NCI-H774 (cell line): ENCODE measurements at places on chromosomes 11 and 22.

DNA sequence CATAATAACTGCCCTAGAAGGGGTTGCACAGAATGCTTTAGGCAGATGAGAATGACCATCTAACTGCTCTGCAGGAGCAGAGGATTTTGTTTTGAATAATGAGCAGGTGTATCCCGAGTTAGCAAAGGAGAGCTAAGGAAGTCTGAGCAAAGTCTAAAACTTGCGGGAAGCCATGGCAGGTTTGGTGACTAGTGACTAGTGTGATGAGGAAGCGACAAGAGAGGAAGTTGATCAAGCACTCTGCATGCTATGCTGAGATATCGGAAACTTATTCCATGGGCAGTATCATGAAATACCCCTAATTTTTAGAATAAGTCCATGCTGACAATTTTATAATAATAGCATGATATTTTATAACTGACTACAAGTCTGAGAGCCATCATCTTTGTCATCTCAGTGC lies 12.9 kb downstream of the OLFML1 start:
- no peak for DNase-seq

GRCh38 chr11:17389211-17389956 lies 925 bp upstream of the KCNJ11 start:
- DNase-seq, result peak; percentile 84

- no peak for DNase-seq
Observed at GRCh38 chr11:118003456-118003855, 17.3 kb downstream of the IL10RA start.

- no peak for DNase-seq
Observed at GRCh38 chr22:42692239-42693054, 28.2 kb downstream of the A4GALT start.

- no peak for DNase-seq
Observed at GRCh38 chr11:33735271-33736147, 714 bp downstream of the CD59 start.

GRCh38 chr11:43689167-43689566 lies 8.6 kb downstream of the HSD17B12 start:
- DNase-seq, result no peak

GRCh38 chr11:47021527-47021818 lies 84.9 kb downstream of the CSTPP1 start:
- DNase-seq, result no peak

DNA sequence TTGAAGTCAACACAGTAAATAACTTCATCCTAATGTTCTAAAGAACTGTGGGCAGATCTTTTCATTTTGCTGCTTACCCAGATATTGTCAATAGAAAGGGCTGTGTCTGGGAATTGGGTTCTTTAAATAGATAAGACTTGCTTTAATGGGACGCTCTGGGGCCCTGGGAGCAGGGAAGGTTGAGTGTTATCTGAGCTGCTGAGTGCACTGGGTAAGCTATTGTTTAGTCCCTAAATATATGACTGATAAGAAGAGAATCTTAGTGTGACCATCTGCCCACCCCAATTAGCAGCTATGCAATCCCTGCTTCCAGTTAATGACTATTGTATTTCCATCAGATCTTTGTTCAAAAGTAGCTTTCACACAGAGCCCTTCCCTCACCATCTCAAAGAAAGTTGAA lies 44.4 kb downstream of the ARHGAP42 start:
- DNase-seq, result no peak

- DNase-seq, result no peak
Observed at GRCh38 chr22:30902496-30903357, 65.8 kb downstream of the MORC2 start.

DNA sequence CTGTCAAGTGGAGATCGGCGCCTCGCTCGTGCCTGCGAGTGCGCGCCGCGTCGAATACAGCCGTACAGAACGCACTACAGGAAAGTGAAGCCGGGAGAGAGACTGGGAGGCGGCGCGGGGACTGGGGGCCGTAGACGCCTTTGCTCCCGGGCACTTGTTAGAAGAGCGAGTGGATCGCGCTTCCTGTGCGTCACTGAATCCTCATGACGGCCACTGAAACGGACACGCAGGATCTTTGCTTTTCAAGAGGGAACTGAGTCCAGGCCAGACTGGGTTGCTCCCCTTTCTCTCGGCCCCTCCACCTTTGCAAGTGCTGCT lies 314 bp downstream of the RIC8A start:
- peak; percentile 49 for DNase-seq

GRCh38 chr11:126088999-126089398 lies 26.3 kb upstream of the CDON start:
- DNase-seq, result no peak

- DNase-seq, result no peak
Observed at GRCh38 chr22:22372086-22372485, 127.5 kb downstream of the VPREB1 start.

- no peak for DNase-seq
Observed at GRCh38 chr22:25555586-25555985, 8.9 kb upstream of the GRK3 start.

DNA sequence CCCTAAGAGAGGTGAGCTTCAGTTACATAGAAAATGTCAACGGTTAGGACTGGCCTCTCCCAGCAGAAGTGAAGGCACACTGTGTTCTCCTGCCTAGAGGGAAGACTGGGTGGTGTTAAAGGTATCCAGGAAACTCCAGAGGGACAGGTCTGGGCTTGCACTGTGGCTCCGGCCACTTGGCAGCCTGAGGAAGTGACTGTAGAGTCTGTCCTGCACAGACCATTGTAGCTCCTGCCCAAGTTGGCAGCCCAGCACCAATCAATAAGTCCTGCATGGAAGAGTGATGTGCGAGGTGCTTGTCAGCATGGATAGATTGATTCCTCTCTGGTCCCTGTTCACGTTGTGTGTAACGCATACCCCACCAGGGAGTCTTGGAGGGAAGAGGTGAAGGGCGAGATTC lies 284.8 kb downstream of the TENM4 start:
- DNase-seq, result no peak

GRCh38 chr11:82756765-82757639 lies 23.3 kb upstream of the FAM181B start:
- DNase-seq, result no peak

DNA sequence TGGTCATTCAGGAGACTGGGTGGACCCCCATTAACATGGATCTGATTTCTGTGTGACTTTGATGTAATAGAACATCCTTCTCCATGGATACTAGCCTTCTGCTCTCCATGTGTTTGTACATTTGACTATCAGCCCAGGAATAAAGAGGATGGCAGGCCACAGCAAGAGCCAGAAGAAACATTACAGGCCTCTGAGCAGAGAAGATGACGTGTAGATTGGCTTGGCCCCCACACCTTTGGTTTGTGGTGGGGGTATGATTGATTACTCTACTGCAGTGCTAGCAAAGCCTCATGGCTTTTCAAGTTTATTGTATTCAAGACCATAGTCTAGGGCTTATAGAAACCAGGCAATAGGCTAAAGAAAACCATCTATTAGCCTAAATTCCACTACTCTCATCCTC lies 77.0 kb downstream of the GRAMD1B start:
- no peak for DNase-seq

GRCh38 chr22:37179622-37180420 lies 8.2 kb downstream of the C1QTNF6 start:
- DNase-seq, result no peak

GRCh38 chr11:129896062-129896461 lies 684 bp upstream of the NFRKB start:
- no peak for DNase-seq

- DNase-seq, result no peak
Observed at GRCh38 chr11:81174646-81175330, 1558.9 kb downstream of the FAM181B start.

GRCh38 chr22:25929321-25929878 lies 187.4 kb downstream of the MYO18B start:
- no peak for DNase-seq

DNA sequence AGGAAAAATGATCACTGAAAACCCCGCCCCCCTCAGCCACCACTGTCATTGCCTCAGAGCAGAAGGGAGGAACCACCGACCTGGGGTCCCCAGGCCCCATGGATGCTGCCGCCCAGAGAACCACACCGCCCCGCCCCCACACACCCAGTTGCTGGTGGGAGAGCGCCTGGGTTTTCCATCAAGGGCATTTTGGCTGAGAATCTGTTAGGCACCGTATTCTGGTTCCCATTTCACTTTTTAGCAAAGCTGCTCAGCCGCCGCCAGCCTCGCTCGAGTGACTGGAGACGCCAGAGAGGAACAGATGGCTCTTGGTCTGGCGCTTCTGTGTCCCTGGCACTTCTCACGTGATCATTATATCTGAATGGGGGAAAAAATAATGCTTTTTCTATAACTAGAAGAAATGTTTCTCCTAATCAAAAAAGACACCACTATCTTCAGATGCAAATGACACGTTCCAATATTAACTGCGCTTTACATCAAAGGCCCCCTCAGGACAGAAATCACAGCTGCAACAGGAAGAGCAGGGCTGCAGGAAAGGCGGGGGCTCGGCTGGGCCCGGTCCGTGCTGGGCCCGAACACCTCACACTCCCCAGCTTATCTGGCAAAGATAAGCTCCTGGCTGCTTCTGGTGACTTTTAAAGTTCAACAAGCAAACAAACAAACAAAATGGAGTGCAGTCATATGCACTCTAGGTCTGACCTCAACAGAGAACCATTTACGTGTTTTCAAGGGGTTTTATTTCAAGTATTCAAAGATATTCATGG lies 149.8 kb downstream of the MPPED1 start:
- DNase-seq, result no peak

DNA sequence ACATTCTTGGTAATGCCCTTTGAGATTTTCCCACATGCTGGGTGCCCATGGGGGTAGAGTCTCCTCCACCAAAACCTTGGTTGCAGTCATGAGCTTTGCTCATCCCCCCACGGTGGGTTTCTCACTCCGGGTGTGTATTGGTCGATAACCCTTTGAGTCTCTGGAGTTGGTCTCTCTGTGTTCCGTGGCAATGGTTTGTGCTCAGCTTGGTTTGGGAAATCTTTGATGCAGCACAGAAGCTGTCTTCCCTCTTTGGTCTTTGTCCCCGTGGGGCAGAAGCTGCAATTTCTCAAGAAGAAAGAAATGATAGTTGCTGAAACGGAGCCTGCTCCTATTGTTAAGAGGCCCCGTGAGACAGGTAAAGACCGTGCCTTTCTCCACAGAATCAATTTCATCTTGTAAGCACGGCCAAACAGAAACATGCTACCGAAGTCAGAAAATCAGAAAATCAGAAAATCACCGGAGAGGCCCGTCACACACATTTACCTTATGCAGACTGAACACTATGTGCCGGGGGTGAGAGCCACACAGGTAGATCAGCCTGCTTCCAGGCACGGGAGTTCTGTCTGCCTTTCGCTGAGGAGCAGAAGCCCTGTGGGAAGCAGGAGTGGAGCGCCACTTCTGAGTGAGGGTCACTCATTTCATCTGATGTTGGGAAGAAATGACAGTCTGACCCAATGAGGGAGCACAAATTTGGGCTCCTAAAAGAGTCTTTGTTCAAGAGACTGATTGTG lies 186.1 kb downstream of the TBC1D22A start:
- no peak for DNase-seq

GRCh38 chr11:35116762-35117640 lies 22.0 kb upstream of the CD44 start:
- DNase-seq, result no peak

GRCh38 chr11:69562816-69563215 lies 78.1 kb upstream of the CCND1 start:
- no peak for DNase-seq

DNA sequence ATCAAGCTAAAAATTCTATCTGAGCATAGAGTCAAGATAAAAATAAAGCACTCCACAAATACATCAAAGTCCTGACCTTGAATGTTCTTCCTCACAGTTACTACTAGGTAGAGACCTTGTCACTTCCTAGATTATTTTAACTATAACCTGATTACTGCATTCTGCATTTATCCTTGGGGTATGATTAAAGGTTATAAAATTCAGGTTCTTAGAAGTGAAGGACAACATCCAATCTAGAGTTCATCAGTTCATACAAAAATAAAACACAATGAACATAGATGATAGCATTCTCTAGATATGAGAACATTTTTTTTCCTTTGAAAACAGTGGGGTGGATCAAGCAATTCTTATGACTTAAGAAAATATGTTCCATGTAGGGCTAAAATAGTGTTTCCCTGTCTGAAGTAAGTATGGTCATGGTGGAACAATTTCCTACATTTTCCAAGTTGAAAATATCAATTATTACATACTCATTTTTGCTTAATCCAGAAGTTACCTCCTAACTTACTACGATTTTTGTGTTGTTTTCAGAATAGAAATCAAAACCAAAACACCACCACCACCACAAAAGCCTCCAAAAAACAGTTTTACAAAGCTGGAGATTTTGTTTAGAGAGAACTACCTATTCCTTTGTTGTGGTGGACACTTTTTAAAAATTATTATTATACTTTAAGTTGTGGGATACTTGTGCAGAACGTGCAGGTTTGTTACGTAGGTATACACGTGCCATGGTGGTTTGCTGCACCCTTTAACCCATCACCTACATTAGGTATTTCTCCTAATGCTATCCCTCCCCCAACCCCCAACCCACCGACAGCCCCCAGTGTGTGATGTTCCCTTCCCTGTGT lies 112.0 kb upstream of the DDI1 start:
- no peak for DNase-seq

DNA sequence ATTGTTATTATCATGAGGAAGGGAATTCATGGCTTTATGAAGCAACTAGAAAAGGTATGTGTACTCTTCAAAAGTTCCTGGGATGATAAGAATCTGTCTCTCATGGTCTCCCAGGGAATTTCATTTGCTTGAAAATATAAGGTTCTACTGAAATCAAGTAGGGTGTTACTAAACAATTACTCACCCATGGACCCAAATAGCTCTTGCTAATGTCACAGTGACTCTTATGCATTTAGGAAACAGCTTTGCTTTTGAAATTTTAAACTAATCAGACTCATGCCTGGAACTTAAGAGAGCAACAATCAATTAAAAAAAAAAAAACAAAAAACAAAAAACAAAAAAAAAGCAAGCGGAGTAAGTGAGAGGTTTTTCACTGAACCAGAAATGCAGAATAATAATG lies 1546.3 kb upstream of the TENM4 start:
- no peak for DNase-seq

GRCh38 chr11:33672273-33672672 lies 28.4 kb downstream of the C11orf91 start:
- DNase-seq, result no peak

- DNase-seq, result no peak
Observed at GRCh38 chr11:90428836-90429235, 206.0 kb upstream of the CHORDC1 start.

- peak; percentile 68 for DNase-seq
Observed at GRCh38 chr22:19179497-19180048, 1.0 kb upstream of the SLC25A1 start.
